MV-4-11 (cell line): ENCODE measurements at places on chromosomes 12 and 14.

DNA sequence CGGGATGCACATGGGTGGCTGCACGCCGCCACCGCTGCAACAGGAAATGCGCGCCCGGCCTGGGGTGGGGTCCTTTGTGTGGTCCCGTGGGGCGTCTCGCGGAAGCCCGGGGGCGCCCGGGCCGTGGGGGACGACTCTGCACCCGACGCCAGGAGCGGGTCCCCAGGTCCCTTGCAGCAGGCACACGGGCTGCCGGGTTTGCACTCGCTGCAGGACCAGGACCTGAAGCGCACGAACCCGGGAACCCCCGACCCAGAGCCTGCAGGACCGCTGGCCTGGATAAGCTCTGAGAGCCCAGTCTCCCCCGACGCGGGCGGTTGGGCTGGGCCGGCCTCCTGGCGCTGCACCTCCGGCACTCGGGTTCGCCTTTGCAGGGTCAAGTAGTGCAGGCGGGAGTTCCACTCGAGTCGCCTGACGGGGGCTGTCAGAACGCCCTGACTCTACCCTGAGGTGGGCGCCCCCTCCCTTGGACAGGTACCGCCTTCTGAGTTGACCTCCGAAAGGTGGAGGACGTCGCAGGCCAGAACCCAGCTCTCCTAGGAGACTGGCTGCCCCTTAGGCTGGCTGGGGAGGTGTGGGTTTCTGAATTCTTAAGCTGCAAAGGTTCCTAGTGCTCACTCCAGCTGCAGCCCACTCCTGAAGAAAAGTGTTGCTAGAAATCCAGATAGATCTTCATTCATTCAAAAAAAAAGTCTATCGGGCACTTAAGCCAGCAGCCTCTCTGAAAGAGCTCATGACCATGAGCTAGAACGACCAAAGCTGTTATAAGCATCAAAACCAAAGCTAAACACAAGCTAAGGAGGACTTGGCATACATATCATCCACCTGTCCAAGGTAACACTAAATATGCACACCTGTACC, 68.0 kb downstream of the RNF34 start:
- no peak for DNase-seq

- DNase-seq, result no peak
These were observed 147.1 kb downstream of the GRIP1 start for GRCh38 chr12:66531766-66532165.

DNA sequence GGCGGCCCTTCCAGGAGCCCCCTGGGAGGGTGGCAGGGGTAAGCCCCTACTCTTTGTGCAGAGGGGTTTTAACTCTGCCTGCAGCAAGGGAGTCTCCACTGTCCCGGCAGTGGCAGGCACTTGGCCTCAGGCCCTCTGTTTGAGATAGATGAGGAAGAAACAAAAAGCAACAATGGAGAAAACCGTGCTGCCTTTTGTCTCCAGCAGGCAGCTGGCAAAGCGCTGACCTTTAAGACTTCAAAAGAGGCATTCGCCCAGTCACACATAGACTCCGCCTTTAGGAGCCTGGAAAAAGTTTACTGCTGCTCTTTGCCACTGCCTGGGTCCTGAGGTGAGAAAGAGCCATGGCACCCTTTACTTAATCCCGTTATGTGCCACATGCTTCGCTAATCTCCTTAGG, 158.2 kb upstream of the NTF3 start:
- DNase-seq, result no peak

DNA sequence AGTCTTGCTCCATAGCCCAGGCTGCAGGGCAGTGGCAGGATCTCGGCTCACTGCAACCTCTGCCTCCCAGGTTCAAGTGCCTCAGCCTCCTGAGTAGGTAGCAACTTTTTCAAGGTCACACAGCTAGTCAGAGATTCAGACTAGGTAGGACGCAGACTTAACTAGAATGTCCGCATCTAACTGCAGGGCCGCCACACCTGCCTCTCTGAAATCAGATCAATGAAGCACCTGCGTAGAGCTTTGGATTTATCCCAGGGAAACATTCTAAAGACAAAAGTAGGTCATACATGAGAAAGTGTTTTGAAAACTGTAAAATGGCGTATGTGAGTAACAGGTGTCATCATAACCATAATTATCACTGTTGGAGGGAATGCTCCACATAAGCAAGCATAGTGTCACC, 49.5 kb upstream of the PAPOLA start:
- no peak for DNase-seq

- DNase-seq, result peak; percentile 88
These were observed 51.6 kb upstream of the ABCC9 start for GRCh38 chr12:21992823-21993222.

- no peak for DNase-seq
These were observed 87.4 kb downstream of the ATF7IP start for GRCh38 chr12:14452865-14453264.

DNA sequence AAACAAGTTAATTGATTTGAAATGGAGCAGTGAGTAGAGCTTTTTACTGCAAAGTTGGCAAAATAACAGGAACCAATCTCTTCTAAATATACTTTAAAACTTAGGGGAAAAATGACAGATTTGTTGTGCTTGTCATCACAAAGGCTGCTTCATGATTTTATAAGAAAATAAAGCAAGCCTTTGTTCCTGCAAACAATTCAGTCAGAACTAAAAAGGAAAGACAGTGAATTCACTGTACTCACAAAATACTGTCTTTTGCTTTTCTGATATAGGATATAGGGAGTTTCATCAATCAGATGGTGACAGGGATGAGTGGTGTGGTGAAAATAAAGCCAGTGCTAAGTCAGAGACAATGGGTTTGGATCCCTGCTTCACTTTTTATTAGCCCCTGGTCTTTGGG, 126.0 kb downstream of the HELB start:
- DNase-seq, result no peak

- no peak for DNase-seq
These were observed 470.3 kb downstream of the VRK1 start for GRCh38 chr14:97267509-97267908.

DNA sequence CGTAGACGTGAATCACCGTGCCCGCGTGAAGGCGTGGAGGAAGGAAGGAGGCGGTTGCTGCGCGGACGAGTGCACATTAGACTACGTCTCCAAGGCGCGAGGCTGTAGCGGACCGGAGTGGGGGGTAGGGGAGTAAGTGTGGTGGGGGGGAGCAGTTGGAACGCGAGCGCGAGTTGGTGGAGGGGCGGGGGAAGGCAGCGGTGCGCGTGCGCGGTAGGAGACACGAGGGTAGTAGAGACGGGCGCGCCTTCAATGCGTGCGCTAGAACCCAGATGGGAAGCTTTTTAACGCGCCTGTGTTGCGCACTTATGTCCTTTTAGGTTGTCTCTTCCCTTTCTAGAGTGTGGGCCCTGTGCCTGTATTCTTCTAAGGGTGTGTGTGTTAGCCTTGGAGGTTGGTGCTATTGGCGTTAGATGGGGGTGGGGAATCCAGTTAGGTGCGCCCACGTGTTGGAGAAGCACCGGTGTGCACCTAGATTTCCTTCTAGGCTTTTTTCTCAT, 604 bp downstream of the EIF4B start:
- peak; percentile 66 for DNase-seq
